Endothelial cell of umbilical vein (primary cell): ENCODE measurements at places on chromosomes 1 and 21. TPM values are rescaled to one million over a fixed set of nuclear protein-coding genes. Genes with fewer than 3 reads are reported as not detected.
A peak's percentile ranks its signal among the peaks of the same experiment; 100 is the strongest.

B3GALT2 gene
- total RNA-seq = not detected in 2 replicates

IGSF5 gene
- total RNA-seq = not detected in 2 replicates

SHISAL2A gene
- not detected in 2 replicates for total RNA-seq

TSSK3 gene
- 0.42 and 1.1 TPM in 2 replicates for total RNA-seq

CD53 gene
- not detected in 2 replicates for total RNA-seq

STIL gene
- total RNA-seq = 24.7 and 28.1 TPM in 2 replicates

COP1 gene
- 40.8 and 40.9 TPM in 2 replicates for total RNA-seq

DNA sequence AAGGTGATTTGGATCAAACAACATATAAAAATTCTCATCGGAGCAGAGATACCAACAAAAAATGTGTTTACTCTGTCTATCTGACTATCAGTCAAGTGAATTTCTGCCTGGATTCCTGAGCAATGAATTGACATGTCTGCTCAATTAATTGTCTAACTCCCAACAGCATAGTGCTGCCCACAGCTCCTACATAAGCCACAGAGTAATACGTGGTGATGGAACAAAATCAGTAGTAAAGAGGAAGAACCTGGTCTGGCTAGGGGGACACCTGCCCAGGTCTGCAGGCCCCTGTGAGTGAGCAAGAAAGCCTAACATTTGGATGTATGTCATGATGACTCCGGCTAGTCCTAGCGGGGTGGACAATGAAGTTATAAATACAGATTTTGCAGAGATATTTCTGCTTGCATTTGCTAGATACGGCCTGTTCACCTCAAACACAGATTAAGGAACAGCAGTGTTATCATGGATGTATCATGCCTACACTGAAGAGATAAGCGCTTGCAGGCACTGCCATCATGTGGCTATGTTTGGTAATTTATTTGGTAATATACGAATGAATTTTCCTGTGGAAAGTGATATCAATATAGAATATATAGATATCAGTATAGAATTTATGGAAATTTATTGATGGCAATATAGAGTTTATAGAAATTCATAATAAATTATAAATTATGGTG lies 69.6 kb upstream of the LRRC8B start:
- no peaks in the 10 kb centered on the region for H3K4me1 ChIP-seq
- H3K27me3 ChIP-seq = no peaks in the 10 kb centered on the region
- DNase-seq = peak; percentile 58

DNA sequence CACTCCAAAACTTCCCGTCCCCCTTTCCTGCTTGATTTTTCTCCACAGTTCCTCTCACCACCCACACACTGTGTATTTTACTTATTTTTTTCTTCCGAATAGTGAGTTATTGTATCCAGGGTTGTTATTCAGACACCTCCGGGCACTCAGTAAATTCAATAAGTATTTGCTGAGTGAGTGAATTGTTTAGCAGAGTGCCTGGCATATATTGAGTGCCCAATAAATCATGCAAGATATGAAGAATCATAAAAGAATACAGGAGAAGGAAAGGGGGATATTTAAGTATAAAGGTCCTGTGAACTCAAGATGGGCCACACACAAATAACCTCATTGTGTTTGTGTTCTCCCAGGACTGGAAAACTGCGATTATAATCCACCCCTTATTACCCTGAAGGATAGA lies 139.9 kb downstream of the GALNT2 start:
- no peak overlapping the region for H3K4me3 ChIP-seq
- no peak overlapping the region for H3K27ac ChIP-seq
- H3K36me3 ChIP-seq = no peaks in the 10 kb centered on the region
- H3K27me3 ChIP-seq = no peaks in the 10 kb centered on the region

GRCh38 chr1:7010534-7011200 lies 225.4 kb downstream of the CAMTA1 start:
- H3K27ac ChIP-seq = no peak overlapping the region
- H3K4me3 ChIP-seq = no peak overlapping the region
- H3K27me3 ChIP-seq = no peaks in the 10 kb centered on the region

GRCh38 chr1:59232216-59232615 lies 64.7 kb upstream of the FGGY start:
- no peaks in the 10 kb centered on the region for H3K27me3 ChIP-seq
- no peaks in the 10 kb centered on the region for H3K36me3 ChIP-seq

DNA sequence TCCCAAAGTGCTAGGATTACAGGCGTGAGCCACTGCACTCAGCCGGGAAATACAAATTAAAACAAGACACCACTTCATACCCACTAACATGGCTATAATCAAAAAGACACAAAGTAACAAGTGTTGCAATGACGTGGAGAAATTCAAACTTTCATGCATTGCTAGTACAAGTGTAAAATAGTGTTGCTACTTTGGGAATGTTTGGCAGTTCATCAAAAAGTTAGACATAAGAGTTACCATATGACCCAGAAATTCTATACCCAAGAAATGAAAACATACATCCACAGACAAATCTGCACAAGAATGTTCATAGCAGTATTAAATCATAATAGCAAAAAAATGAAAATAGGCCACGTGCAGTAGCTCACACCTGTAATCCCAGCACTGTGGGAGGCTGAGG lies 16.4 kb downstream of the FOXJ3 start:
- peaks cover 45% of the 10 kb centered on the region for H3K4me1 ChIP-seq
- no peak overlapping the region for H3K4me3 ChIP-seq
- no peak overlapping the region for H3K27ac ChIP-seq
- no peaks in the 10 kb centered on the region for H3K27me3 ChIP-seq

DNA sequence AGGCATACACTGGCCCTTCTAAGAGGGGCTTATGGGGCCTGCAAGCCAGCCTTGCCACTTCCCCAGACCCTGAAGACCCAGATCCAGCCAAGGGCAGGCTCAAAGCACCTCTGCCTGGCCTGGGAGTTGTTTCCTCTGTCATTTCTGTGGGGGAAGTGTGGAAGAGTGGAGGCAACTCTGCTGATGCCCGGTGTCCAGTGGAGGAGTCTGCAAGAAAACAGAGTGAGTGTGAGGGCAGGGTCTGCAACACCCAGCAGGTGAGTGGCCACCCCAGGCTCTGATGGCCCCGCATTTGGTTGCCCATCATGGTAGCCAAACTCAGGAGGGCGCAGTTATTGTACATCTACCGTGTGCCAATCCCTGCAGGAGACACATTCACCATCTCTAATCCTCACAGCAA lies 8.4 kb downstream of the CLEC20A start:
- no peak for DNase-seq
- no peaks in the 10 kb centered on the region for H3K36me3 ChIP-seq
- H3K27ac ChIP-seq = no peak overlapping the region

GRCh38 chr1:204258213-204259115 lies 44.7 kb upstream of the GOLT1A start:
- no peaks in the 10 kb centered on the region for H3K36me3 ChIP-seq
- no peak overlapping the region for H3K27ac ChIP-seq
- DNase-seq = peak; percentile 69
- H3K27me3 ChIP-seq = no peaks in the 10 kb centered on the region
- H3K4me3 ChIP-seq = no peak overlapping the region
- no peaks in the 10 kb centered on the region for H3K4me1 ChIP-seq

DNA sequence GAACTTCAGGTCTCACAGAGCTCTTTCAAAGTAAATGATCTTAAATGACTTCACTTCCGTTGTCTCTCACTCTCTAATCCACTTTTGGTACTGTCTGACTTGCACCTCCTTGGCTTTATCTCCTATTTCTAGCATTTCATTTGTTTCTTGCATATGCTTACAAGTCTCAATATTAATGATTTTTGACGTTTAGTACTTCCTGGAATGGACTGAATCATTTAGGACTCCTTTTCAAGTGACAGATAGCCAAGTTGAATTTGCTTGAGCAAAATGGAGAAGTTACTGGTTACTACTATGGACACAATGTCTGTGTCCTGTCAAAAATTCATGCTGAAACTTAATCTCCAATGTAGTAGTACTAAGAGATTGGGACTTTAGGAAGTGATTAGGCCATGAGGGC lies 7.0 kb upstream of the SGIP1 start:
- no peak overlapping the region for H3K4me3 ChIP-seq
- peaks cover 29% of the 10 kb centered on the region for H3K4me1 ChIP-seq
- H3K27ac ChIP-seq = peak overlapping the region; percentile 81
- H3K27me3 ChIP-seq = no peaks in the 10 kb centered on the region
- H3K36me3 ChIP-seq = no peaks in the 10 kb centered on the region
- no peak for DNase-seq

GRCh38 chr1:173098117-173098516 lies 47.4 kb upstream of the TNFSF18 start:
- no peaks in the 10 kb centered on the region for H3K4me1 ChIP-seq
- H3K27ac ChIP-seq = no peak overlapping the region
- no peaks in the 10 kb centered on the region for H3K27me3 ChIP-seq

DNA sequence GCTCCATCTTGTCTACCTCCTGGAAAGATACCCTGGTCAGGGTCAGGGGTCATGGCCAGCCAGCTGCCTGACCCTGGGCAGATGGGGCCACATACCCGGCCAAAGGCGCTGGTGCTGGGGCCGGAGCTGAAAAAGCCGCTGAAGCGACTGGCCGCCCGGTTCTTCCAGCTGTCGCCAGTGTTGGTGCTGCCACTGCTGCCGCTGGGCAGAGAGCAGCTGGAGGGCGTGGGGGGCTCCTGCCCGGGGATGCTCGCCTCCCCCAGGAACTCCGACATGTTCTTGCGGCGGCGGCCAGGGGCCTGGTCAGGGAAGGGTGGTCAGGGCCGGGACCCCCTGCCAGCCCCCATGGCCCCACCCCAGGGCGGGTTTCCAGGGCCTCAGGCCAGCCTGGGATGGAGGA lies 7.2 kb upstream of the TNFRSF25 start:
- no peaks in the 10 kb centered on the region for H3K27me3 ChIP-seq
- H3K4me3 ChIP-seq = no peak overlapping the region

- no peaks in the 10 kb centered on the region for H3K4me1 ChIP-seq
- DNase-seq = no peak
- no peaks in the 10 kb centered on the region for H3K27me3 ChIP-seq
- H3K36me3 ChIP-seq = no peaks in the 10 kb centered on the region
Observed at GRCh38 chr1:17645068-17645911, 105.8 kb downstream of the ARHGEF10L start.

GRCh38 chr1:158675563-158676323 lies 10.8 kb downstream of the SPTA1 start:
- no peaks in the 10 kb centered on the region for H3K27me3 ChIP-seq
- H3K27ac ChIP-seq = no peak overlapping the region
- no peak for DNase-seq
- H3K36me3 ChIP-seq = no peaks in the 10 kb centered on the region
- no peaks in the 10 kb centered on the region for H3K4me1 ChIP-seq
- no peak overlapping the region for H3K4me3 ChIP-seq

DNA sequence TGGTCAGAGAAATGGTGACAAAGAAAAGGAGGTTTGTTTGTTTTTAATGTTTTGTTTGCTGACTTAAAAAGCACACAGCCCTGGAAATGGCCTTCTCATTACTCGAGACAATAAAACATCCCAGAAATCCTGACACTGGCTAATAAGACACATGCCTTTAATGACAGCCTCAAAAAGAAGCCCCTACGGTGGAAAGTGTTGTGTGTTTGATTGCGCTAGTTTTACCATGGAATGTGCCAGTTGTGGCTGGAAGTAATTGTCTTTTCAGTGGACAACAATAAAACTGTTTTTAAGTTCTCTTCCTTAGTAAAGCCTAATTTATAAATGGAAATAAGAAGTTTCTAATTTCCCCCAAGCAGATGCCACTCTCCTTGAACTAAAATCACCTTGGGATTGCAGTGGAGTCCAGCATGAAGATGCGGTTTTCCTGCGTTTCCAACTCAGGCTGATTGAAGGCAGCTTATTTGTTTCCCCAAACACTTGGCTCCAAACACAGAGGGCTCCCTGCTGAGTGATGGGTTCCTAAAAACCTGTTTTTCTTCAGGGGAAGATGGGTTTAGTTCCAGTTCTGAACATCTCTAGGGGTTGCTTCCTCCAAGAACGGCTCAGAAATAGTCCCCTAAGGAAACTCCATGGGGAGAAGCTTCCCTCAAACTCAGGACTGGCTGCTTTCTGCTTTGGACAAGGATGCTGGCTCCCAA lies 54.3 kb downstream of the CD247 start:
- no peaks in the 10 kb centered on the region for H3K36me3 ChIP-seq
- no peak overlapping the region for H3K4me3 ChIP-seq
- no peak overlapping the region for H3K27ac ChIP-seq

- no peak overlapping the region for H3K27ac ChIP-seq
- H3K4me3 ChIP-seq = no peak overlapping the region
- no peaks in the 10 kb centered on the region for H3K27me3 ChIP-seq
- H3K4me1 ChIP-seq = no peaks in the 10 kb centered on the region
Observed at GRCh38 chr1:246420300-246420699, 86.8 kb downstream of the SMYD3 start.

GRCh38 chr1:5311634-5312292 lies 657.4 kb downstream of the AJAP1 start:
- DNase-seq = no peak
- no peaks in the 10 kb centered on the region for H3K27me3 ChIP-seq
- H3K36me3 ChIP-seq = no peaks in the 10 kb centered on the region
- no peak overlapping the region for H3K27ac ChIP-seq
- no peak overlapping the region for H3K4me3 ChIP-seq
- no peaks in the 10 kb centered on the region for H3K4me1 ChIP-seq

DNA sequence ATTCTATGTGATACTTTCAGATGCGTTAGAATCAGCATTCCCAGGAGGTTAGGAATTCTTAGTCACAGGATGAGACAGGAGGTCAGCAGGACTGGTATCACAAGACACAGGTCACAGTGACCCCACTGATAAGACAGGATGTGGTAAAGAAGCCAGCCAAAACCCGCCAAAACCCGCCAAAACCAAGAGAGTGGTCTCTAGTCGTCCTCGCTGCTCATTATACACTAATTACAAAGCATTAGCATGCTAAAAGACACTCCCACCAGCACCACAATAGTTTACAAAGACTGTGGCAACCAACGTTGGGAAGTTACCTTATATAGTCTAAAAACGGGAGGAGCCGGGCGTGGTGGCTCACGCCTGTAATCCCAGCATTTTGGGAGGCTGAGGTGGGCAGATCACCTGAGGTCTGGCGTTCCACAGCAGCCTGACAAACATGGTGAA lies 13.9 kb upstream of the ACTA1 start:
- H3K36me3 ChIP-seq = peaks cover 4% of the 10 kb centered on the region
- no peaks in the 10 kb centered on the region for H3K4me1 ChIP-seq
- no peak overlapping the region for H3K27ac ChIP-seq
- no peak overlapping the region for H3K4me3 ChIP-seq
- no peaks in the 10 kb centered on the region for H3K27me3 ChIP-seq
- no peak for DNase-seq

DNA sequence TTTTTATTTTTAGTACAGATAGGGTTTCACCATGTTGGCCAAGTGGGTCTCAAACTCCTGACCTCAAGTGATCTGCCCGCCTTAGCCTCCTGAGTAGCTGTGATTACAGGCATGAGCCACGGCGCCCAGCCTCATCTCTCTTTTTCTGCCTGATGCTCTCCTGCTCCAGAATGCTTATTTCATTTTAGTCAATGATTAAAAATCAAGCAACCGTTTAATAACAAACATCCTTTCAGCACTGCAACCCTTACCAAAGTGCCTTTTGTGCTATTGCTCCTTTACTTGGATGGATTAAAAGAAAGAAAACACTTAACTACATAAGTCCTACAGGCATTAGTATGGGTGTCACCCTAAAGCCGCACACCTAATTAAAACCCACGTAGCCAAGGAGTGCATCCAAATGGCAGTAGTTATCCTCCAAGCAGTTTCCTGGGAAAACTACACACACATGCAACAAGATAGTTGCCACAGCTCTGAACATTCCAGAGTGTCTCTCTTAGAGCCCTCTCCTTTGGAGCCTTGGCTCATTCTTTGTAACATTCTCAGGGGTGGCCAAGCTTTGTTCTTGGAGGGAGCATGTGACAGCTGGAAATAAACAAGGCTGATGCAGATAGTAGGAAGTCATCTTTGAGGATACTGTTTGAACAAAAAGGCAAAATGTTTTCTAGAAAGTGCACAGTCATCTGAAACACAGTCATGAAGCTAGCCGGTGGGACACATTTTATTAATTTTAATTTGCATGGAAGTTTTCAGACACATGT lies 51.2 kb downstream of the KCNJ15 start:
- H3K36me3 ChIP-seq = no peaks in the 10 kb centered on the region
- no peak overlapping the region for H3K27ac ChIP-seq
- DNase-seq = no peak
